ENCODE measurements at places on chromosomes 2 and 18. TPM values are rescaled to one million over a fixed set of nuclear protein-coding genes. Genes with fewer than 3 reads are reported as not detected.

- H3K4me3 ChIP-seq = no peak overlapping the region
- no peaks in the 10 kb centered on the region for H3K4me1 ChIP-seq
- no peak overlapping the region for H3K27ac ChIP-seq
- no peaks in the 10 kb centered on the region for H3K27me3 ChIP-seq
- H3K36me3 ChIP-seq = no peaks in the 10 kb centered on the region
- DNase-seq = no peak
Measured at GRCh38 chr2:153105829-153106578, 372.6 kb downstream of the RPRM start.

DNA sequence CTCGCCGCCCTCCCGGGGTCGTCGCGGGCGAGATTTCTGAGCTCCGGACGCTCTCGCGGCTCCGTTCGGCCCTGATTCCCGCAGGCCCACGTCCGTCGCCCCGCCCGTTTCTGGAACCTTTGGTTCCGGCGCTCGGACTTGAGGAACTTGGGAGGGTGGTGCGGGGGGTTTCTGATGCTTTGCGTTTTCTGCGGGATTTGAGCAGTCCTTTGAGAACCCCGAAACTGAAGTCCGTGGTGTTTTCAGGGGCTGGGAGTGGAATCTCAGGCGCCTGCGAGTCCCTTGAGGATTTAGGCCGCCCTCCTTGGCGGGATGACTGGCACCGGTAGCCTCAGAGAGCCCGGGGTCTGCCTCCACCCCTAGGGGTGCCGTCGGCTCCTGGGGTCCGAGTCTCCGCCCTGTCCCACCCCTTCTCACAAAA lies 336 bp downstream of the THNSL2 start:
- no peaks in the 10 kb centered on the region for H3K36me3 ChIP-seq
- no peak overlapping the region for H3K27ac ChIP-seq
- H3K4me3 ChIP-seq = peak overlapping the region; percentile 47
- H3K27me3 ChIP-seq = no peaks in the 10 kb centered on the region
- H3K4me1 ChIP-seq = no peaks in the 10 kb centered on the region
- no peak for DNase-seq

GRCh38 chr2:130258356-130258755 lies 60.1 kb upstream of the TUBA3E start:
- H3K4me1 ChIP-seq = no peaks in the 10 kb centered on the region
- no peaks in the 10 kb centered on the region for H3K27me3 ChIP-seq
- H3K27ac ChIP-seq = no peak overlapping the region
- H3K4me3 ChIP-seq = no peak overlapping the region

GRCh38 chr2:78568782-78569373 lies 456.6 kb upstream of the REG3G start:
- no peaks in the 10 kb centered on the region for H3K4me1 ChIP-seq
- no peaks in the 10 kb centered on the region for H3K36me3 ChIP-seq
- DNase-seq = no peak
- no peaks in the 10 kb centered on the region for H3K27me3 ChIP-seq
- H3K27ac ChIP-seq = no peak overlapping the region
- no peak overlapping the region for H3K4me3 ChIP-seq

DNA sequence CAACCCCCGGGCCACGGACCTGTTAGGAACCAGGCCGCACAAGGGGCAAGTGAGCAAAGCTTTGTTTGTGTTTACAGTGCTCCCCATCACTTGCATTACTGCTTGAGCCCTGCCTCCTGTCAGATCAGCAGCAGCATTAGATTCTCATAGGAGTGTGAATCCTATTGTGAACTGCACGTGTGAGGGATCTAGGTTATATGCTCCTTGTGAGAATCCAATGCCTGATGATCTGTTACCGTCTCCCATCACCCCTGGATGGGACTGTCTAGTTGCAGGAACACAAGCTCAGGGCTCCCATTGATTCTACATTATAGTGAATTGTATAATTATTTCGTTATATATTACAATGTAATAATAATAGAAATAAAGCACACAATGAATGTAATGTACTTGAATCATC lies 125.6 kb downstream of the FMNL2 start:
- no peaks in the 10 kb centered on the region for H3K4me1 ChIP-seq
- H3K4me3 ChIP-seq = no peak overlapping the region
- no peaks in the 10 kb centered on the region for H3K36me3 ChIP-seq
- no peaks in the 10 kb centered on the region for H3K27me3 ChIP-seq
- no peak overlapping the region for H3K27ac ChIP-seq

DNA sequence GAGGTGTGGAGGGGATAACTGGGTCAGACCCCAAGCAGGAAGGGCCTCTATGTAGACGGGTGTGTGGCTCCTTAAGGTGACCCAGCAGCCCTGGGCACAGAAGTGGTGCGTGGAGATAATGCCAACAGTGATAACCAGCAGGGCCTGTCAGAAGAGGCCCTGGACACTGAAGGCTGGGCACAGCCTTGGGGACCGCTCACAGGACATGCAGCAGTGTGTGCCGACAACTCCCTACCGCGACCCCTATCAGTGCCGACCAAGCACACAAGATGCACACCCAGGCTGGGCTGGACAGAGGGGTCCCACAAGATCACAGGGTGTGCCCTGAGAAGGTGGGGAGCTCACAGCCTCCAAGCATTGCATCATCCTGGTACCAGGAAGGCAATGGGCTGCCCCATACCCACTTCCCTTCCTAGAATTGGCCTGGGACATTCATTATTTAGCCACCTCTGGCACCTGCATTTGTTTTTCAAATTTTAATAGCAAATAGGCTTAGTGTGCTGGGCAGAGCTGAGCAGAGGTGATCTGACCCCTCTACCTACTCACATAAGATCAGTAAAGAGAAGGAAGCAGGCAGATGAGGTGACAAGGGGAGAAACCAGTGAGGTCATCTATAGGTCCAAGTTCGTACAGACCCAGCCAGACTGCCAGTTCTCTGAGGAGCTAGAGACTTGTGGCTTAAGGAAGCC lies 55.2 kb downstream of the BCL11A start:
- H3K27ac ChIP-seq = no peak overlapping the region
- H3K36me3 ChIP-seq = no peaks in the 10 kb centered on the region
- H3K4me1 ChIP-seq = no peaks in the 10 kb centered on the region
- no peaks in the 10 kb centered on the region for H3K27me3 ChIP-seq
- no peak for DNase-seq

Gene VAMP8
- total RNA-seq = 94.4 TPM

Gene ZNF385B
- not detected for total RNA-seq
